ENCODE measurements at places on chromosomes 11 and 22.

DNA sequence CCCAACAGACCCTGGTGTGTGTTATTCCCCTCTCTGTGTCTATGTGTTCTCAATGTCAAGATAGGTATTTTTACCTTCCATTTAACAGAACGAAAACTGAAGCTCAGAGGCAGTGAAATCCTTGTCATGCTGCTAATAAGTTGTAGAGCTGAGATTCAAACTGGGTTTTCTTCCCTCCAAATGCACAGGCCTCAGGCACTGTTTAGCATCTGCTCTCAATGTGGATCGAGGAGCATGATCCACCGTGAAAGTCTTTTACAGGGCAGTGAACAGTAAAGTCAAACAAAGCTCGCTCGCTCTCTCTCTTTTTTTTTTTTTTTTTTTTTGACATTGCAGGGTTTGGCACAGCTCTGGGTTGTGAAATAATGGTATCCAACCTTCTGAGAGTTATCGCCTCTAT is 401.0 kb upstream of the SYN3 start:
- no peak for DNase-seq

DNA sequence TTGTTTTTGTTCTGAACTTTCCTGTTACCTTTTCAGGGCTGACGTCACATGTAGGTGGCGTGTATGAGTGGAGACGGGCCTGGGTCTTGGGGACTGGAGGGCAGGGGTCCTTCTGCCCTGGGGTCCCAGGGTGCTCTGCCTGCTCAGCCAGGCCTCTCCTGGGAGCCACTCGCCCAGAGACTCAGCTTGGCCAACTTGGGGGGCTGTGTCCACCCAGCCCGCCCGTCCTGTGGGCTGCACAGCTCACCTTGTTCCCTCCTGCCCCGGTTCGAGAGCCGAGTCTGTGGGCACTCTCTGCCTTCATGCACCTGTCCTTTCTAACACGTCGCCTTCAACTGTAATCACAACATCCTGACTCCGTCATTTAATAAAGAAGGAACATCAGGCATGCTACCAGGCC is 3.5 kb upstream of the TSSC4 start:
- DNase-seq, result no peak

DNA sequence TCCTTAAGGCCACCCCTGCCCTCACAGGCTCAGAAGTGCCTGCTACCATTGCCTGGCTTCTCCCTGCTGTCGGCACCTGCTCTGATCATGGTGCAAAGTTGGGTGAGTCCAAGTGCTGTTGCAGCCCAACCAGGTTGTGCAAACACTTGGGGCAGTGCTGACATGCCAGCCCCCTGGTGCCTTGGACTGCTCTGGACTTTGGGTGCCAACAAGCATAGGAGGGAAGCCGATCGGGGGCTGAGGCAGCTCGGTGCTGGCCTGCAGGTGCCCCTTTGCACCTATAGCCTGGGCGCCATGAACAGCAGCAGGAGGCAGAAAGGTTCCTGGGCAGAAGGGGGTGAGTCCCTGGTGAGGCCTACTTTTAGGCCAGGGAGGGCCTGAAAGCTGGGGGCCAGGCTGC is 113.0 kb downstream of the ARHGAP20 start:
- no peak for DNase-seq

- no peak for DNase-seq
Observed at GRCh38 chr11:67072295-67072694, 15.6 kb downstream of the RHOD start.

DNA sequence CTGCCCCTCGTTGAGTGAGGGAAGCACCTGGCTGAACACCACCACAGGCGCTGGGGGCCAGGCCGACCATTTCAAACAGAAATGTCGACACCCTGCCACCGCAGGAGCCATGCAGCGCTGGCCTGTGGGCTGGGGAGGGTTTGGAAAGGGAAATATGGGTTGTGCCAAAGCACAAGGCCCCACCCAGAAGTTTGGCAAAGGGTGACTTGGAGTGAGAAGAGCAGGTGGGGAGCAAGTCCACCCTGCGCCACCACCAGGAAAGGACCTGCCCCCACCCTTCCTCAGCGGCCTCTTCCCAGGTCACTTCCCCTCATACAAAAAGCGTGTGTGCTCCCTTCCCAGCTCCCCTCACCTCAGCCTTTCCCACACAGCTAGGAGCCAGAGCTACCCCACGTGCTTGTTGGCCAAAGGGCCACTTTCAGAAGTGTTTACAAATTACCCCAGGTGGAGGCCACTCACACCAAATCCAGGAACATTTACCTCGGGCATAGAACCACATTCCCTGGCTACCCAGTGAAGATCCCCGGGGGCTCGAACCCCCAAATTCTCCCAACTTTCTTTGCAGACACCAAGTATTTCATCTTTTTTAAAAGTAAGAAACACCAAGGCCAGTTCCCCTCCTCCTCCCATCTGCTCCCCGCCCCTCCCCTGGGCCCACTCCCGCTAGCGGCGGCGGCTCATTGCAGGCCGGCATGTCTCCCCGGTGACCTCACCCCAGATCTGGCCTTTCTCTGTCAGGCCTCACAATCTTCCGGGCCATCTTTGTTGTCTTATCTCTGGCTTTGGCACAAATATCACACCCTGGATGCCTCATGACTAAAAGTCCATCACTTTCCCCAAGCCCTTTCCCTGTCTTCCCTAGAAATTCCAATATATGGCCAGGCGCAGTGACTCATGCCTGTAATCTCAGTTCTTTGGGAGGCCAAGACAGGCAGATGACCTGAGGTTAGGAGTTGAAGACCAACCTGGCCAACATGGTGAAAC is 20.5 kb upstream of the SCGB1A1 start:
- DNase-seq, result peak; percentile 92

DNA sequence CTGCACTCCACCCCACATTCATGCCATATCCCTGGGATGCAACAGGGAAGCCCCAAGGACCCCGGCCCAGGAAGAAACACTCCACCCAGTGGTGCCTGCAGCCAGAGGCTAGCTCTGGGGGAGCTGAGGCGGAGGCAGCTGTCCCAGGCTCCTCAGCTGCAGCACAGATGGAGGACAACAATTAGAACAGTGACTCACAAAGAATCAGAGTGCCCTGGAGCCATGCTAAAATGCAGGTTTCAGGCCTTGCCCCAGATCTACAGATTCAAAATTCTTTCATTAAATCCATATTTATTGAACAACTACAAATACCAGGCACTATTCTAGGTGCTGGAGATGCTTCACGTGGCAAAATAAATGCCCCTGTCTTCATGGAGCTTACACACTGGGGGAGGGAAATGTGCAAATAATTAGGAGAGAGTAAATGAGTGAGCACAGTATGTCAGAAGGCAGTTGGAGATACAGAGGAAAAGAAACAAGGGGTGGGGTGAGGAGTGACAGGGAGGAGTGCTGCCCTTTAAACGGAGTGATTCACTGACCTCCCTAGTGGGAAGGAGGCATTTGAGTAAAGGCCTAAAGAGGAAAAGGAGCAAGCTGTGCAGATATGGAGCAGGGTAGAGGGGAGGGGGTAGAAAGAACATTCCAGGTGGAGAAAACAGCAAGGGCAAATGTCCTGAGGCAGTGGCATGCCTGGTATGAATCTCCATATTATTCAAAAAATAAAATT is 73.3 kb upstream of the CSNK2A3 start:
- no peak for DNase-seq

GRCh38 chr22:23204125-23204488 is 23.8 kb downstream of the BCR start:
- no peak for DNase-seq

DNA sequence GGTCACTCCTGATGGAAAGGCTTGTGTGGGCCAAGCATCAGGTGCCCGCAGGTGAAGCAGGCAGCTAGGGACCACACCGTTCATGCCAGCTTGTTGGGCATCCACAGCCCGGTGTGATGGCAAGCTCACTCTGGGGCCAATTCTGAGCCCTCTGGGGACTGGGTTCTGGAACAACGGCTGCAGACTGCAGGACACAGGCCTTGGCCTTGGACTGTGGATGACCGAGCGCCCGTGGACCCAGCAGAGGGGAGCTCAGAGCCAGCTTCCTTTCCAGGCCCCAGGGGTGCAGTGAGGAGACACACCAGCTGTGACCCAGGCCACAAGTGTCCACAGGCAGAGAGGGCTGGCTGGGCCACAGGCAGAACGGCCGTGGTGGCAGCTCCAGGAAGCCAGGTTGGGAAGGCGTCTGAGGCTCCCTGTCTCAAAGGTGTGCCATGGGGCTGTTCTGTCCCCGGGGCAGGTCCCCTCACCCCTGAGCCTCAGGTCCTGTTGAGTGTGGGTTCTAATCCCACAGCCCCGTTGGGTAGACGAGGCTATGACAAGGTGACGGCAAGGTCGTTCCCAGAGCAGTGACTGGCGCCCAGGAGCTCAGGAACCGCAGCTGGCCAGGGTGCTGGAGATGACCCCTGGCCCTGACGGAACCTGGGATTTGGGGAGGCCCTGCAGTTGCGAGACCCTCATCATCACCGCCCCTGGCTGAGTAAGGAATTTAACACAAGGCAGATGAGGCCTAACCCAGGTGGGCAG is 1079.4 kb downstream of the BRD1 start:
- DNase-seq, result no peak

DNA sequence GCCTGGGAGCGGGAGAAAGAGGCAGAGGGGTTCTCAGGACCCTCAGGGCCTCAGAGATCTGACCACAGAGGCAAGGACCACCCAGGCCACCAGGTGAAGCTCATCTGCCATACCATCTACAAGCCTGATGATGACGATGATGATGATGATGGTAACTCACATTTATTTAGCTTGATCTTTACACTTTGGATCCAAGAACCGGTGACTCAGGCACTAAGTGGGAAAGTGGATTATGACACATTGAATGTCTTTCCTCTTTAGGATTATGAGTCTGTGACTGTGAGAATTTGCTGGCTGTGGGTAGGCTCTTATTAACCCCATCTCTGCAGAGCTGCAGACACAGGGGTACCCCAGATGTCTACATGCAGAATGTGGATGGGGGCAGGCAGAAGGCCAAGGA is 110.3 kb downstream of the DSCAML1 start:
- DNase-seq, result no peak

DNA sequence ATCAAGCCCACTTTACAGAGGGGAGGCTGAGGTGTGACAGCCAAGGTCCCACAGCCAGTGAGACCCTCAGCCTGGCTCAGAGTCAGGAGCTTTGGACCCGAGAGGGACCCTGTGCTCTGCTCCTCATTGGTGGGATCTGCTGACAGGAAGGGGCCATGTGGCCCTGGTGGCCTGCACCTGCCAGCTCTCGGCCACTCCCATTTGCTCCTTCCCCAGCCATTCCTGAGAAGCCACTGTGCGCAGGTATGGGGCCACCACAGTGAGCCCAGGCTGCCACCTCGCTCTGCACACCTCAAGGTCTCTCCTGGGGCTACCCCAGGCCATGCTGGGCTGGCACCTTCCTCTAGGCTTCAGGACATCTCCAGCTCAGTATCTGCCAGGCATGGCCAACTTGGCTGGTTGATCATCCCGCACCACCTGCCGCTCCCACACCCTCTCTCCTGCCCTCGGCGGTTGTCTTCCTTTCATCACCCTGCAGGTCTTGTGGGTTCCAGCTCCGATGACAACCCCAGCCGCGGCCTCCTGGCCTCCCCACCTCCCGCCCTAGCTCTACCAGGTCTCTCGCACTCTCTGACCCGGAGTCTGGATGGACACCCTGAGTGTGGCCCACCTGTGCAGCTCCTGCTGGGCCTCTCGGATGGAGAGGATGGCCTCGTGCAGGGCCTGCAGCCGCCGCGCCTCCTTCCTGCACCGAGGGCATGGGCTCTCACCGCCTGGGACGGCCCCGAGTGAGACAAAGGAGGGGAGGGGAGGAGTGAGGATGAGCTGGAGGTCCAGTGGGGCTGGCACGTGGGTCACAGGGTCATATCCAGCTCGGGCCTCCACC is 32.2 kb upstream of the CARS1 start:
- no peak for DNase-seq

DNA sequence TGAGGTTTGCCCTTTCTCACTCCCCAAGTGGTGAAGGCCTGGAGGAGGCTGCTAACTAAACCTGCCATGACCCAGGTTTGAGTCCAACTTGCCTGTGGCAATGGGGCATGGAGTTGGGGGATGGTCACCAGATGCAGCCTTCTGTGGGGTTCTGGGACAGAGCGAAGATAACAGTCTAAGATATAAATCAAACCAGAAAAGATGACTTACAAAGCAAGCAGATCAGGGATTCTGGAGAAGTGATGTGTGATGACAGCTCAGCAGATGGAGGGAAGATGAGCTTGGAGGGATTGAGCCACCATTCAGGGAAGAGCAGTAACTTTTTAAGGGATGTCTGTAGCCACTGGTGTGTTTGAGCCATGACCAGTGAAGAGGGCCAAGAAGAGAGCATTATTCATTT is 63.6 kb downstream of the MTNR1B start:
- no peak for DNase-seq

- no peak for DNase-seq
Observed at GRCh38 chr22:25930788-25931310, 188.9 kb downstream of the MYO18B start.

GRCh38 chr11:83571302-83571701 is 285.1 kb upstream of the CCDC90B start:
- DNase-seq, result peak; percentile 71

DNA sequence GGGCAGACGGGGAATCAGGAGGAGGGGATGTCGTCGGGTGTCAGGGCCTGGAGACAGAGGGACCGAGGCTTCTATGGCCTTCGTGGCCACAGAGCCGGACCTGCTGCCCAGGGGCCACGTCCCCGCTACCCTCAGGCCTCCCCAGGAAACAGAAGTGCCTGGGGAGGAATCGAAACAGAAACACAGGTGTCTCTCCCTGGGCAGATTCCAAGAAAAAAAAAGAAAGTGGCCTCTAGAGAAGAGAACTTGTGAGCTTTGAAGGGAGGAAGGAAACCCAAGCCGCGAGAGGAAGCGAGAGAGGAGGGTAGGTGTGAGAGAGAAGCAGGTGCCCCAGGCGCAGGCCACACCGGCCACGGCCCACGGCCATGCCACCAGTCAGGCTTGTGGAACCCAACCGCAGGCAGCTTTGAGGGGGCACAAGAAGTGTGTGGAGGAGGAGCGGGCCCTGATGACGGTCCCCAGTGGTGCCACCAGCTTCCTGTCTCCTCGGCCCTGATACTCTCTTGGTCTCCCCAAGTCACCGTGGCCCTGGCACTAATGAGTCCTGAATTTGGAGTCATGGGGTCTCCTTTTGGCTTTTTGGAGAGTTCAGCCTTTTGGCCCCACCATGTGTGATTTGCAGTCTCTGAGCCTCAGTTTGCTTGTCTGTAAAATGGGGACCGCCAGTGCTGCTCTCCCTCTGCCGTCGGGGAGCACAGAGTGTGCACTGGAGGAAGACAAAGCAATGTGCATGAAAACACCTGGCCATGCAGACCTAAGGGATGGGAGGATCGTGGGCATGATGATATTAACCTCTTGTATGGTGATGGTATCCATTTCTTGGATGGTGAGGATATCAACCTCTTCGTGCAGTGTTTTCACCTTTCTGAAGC is 25.2 kb downstream of the LIF start:
- no peak for DNase-seq

DNA sequence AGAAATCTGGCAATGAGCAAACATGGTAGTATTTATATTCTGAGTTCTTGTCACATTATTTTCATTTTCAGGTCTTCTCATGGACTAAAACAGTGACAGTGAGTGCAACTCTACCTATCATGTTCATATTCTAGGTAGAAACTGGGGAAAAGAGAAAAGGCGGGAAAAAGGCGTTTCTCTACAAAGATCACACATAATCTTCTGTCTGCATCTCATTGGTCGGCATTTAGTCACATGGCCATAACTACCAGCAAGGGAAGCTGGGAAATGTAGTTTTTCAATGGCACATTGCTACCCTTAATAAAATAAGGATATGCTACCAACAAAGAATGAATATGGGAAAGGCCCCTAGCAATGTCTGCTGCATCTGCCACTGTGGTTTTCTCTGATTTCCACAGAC is 57.6 kb upstream of the B3GAT1 start:
- no peak for DNase-seq

GRCh38 chr11:416757-417621 is 2.2 kb upstream of the SIGIRR start:
- DNase-seq, result no peak

GRCh38 chr11:123407130-123407995 is 22.7 kb upstream of the GRAMD1B start:
- peak; percentile 80 for DNase-seq

All from fibroblast of the aortic adventitia (primary cell).